ENCODE measurements at places on chromosomes 16 and 17. TPM values are rescaled to one million over a fixed set of nuclear protein-coding genes. Genes with fewer than 3 reads are reported as not detected.

Gene KRT24
- not detected for total RNA-seq

Gene USP43
- total RNA-seq = 7.1 TPM

Gene KIAA0513
- total RNA-seq = 42.0 TPM

Gene NOMO2
- 70.6 TPM for total RNA-seq

Gene SLC47A1
- 3.7 TPM for total RNA-seq

Gene KRT27
- 0.25 TPM for total RNA-seq

Gene CDH5
- total RNA-seq = 6.9 TPM

Gene SLC52A1
- not detected for total RNA-seq

Gene TMEM92
- not detected for total RNA-seq

Gene CACNG3
- 5.2 TPM for total RNA-seq

Gene SLC5A11
- total RNA-seq = not detected

Gene GPRC5B
- 37.9 TPM for total RNA-seq

Gene DNAH2
- total RNA-seq = 0.74 TPM

Gene CD300E
- total RNA-seq = under 0.01 TPM

Gene FBXL16
- total RNA-seq = 9.3 TPM

Gene TBX6
- total RNA-seq = 0.25 TPM

Gene SPATA22
- total RNA-seq = 0.98 TPM

Gene TNFRSF13B
- not detected for total RNA-seq

Gene ZSCAN10
- 0.49 TPM for total RNA-seq

Gene ZNF18
- total RNA-seq = 11.1 TPM

Gene HS3ST2
- total RNA-seq = 8.6 TPM

Gene SLC12A3
- total RNA-seq = not detected

Gene EVPL
- total RNA-seq = under 0.01 TPM

Gene MAP2K3
- total RNA-seq = 3.7 TPM

Gene CES5A
- total RNA-seq = not detected

Gene KRT32
- total RNA-seq = not detected

Gene PMP22
- total RNA-seq = 9.1 TPM

Gene SMIM36
- total RNA-seq = not detected

Gene P2RX5
- 7.9 TPM for total RNA-seq

Gene GCGR
- not detected for total RNA-seq

Gene HOXB3
- total RNA-seq = not detected

Gene SPN
- total RNA-seq = 0.25 TPM

Gene PSMC5
- total RNA-seq = 35.4 TPM

Gene PRSS21
- not detected for total RNA-seq

Gene TAT
- total RNA-seq = not detected

Gene SNX20
- not detected for total RNA-seq

Gene C16orf74
- 0.98 TPM for total RNA-seq

Gene SALL1
- total RNA-seq = 8.6 TPM

Gene C17orf113
- 2.5 TPM for total RNA-seq

Gene PDILT
- total RNA-seq = not detected

Gene SLC9A5
- total RNA-seq = 1.2 TPM

Gene PRR15L
- not detected for total RNA-seq

Gene KDM6B
- total RNA-seq = 16.2 TPM

Gene MMP15
- 13.0 TPM for total RNA-seq

Data from temporal lobe (tissue), 4 donors.